Stimulated activated CD4-positive, alpha-beta T cell treated with anti-CD3 and anti-CD28 coated beads, Interleukin-15, amount 100 ng/mL, for 24 hours (primary cell): ENCODE measurements at places on chromosomes 16 and 17.

DNA sequence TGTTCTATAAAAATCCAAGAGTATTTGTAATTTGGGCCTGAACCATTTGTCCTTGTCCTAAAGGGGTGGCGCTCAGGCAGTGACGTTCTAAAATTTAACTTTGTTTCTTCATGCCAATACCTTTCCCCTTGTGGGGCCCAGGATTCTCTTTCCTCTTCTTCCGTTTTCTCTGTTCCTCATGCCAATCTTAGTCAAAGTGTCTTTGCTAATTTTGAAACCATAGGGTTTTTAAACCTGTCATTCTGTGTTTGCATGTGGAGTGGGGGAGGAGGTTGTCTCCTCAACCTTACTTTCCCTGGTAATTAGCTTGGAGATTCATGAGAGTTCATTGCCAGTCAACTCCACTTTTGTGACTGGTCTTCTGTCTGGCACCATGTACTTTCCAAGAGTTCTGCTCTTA is 337.1 kb downstream of the MAF start:
- no peak for DNase-seq

DNA sequence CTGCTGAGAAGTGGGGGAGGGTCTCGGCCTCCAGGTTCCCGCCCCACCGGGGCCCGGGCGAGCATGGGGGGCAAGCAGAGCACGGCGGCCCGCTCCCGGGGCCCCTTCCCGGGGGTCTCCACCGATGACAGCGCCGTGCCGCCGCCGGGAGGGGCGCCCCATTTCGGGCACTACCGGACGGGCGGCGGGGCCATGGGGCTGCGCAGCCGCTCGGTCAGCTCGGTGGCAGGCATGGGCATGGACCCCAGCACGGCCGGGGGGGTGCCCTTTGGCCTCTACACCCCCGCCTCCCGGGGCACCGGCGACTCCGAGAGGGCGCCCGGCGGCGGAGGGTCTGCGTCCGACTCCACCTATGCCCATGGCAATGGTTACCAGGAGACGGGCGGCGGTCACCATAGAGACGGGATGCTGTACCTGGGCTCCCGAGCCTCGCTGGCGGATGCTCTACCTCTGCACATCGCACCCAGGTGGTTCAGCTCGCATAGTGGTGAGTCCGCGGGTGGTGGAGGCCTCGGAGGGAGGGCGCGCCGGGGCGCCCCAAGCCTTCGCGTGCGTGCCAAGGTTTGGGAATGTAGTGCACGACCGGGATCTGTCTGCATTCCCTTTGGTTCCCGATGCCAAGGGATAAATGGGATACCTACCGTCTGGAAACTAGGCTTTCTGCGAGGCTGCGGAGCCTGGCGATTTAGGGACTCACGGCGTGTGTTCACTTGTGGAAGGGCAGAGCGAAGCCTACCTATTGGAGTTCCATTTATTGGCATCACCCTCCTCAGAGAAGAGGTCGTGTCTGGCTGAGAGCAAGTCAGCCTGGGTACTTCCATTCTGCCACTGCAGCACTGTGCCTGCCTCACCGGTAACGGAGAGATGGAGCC is 1.0 kb downstream of the ZNRF1 start:
- peak; percentile 76 for DNase-seq

DNA sequence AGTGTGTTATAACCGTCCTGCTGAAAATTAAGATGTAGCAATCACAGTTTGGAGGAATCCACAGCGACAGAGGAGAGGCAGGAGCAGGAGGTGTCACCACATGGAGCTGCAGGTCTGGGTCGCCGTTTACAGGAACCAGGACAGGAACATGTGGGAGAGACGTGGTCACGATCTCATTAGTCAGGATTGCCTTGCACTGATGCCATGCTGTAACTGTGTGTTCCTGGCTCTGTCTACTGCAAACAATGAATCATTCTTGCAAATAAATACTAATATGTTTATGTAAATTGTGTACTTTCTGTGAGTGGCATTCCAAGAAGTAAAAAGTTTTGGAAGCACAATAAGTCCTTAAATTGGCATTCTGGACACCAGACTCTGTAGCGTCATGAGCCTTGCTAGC is 271.8 kb downstream of the CPPED1 start:
- peak; percentile 9 for DNase-seq

DNA sequence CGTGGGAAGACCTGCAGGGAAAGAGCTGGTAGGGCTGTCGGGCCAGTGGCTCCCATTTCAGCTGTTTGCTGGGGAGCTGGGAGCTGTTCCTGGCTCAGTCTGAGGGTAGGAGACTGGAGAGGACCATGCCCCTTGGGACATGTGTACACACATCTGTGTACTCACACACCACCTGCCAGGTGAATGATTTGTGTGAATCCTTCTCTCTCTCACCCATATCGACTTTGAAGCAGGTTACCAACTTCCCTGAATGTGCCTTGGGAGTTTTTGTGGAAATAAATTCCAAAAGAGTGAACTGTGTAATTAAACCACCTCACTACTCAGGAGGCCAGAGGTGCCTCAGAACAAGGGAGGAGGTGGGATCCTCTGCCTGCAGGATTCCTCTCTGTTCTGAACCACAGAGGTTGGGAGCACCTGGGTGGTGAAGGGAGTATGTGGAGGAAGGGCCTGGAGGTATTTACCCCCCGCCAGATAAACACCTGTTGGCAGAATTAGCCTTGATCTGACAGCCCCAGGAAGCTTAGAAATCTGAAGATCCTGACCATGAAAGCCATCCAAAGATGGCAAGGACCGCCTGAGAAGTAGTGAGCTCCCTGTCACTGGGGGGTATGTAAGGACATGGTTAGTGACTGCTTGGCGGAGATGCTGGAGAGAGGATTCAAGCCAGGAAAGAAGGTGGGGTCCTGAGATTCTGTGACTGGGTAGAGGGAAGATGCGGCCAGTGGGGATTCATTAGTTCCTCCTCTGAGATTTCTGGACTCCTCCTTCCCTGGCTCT is 3.3 kb downstream of the ABCC3 start:
- no peak for DNase-seq

- peak; percentile 66 for DNase-seq
Measured at GRCh38 chr16:56938664-56939513, 6.9 kb downstream of the HERPUD1 start.

GRCh38 chr17:70366386-70366785 is 197.1 kb downstream of the KCNJ2 start:
- DNase-seq: no peak

- no peak for DNase-seq
Measured at GRCh38 chr16:83744441-83744981, 63.3 kb upstream of the HSBP1 start.

DNA sequence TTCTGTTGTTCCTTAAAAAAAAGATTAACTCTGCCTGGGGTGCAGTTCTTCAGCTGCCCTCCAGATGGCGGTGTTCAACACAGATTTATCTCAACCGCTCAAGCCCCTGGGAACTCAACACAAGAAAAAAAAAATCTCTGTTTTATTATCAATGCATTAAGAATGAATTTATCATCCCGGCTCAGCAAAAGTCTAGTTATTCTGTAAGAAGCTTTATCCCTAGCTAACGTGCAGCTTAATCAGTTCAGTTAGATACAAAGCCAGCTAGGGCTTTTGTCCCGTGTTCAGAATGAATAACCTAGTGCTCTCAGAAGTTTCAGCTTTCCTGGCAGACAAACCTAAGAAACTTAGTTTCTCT is 475.9 kb upstream of the CCL2 start:
- DNase-seq: peak; percentile 51

DNA sequence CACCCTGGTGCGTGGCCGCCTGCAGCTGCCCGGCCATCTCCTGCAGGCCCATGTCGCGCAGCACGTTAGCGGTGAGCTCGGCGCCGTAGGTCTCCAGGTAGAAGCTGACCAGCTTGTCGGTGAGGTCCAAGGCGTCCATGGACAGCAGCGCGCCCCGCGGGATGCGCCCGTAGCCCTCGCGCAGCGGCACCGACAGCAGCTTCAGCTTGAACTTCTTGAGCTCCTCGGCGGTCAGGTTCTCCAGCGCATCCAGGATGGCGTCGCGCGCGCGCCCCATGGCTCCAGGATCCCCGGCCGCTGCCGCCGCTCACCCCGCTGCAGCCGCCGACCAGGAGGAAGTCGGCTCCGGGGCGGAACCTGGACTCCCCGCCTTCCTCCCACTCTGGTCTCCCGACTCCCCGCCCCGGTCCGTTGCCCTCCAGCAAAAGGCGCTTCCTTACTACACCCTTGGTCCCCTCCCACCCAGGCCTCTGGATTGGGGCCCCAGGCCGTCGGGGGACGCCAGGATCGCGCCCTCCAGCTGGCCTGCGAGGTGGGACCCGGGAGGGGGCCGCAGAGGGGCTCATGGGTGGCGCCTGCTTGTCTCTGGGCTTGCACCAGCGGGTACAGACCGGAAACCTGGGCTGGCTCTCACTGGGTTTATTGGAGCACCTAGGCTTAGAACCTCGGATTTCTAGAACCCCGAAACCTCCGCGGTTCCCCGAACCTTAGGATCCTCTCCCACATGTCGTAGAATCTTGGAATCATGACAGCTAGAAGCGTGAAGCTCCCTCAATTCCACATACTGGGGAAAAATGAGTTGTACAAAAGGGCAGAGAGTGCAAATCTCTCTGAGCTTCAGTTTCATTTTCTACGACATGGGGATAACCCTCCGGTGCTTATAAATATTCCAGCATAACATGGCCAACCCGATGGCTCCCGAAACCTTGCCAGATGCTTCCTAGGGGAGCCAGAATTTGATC is at the start of gene PYCARD:
Gene PYCARD (minus strand): TSS at position 347 of the 962 bp plus-strand sequence. CDS start 70 bp downstream, at position 277.
- DNase-seq: peak; percentile 59

DNA sequence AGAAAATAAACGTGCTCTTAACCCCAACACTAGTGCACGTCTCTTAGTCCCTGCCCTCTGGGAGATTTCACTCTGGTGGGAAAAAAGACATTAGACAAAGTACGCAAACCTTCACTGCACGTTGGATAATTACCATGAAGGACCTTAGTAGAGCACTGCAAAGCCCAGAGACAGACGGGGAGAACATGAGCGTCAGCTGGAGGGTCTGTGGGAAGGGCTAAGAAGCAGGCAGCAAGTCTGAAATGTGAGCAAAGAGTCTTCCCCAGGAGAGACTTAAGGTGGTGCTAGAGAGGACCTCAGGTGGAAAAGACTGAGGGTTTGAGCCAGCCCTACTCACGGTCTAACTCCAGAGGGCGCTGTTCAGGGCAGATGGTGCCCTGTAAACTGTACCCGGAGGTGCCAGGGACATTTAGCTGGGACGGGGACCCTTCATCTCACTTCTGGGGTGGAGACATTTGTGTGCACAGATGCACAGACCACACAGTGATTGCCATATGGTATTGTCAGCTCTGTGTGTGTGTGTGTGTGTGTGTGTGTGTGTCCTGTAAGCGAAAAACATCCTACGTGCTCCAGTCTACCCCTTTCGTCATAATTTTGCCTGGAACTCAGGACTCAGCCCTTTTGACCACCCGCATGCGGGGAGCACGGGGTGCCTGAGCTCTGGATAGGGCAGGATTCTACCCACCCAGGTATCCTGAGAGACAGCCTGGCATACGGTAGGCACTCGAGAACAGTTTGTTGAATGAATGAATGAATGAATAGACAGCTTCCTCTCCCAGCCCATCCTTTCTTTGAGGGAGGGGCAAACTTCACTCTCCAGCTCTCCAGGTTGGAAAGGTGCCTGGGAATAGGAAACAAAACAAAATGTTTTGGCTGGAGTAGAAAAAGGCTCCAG is 10.1 kb upstream of the STAC2 start:
- peak; percentile 53 for DNase-seq

- DNase-seq: no peak
Measured at GRCh38 chr17:8249621-8250500, 772 bp downstream of the PFAS start.

DNA sequence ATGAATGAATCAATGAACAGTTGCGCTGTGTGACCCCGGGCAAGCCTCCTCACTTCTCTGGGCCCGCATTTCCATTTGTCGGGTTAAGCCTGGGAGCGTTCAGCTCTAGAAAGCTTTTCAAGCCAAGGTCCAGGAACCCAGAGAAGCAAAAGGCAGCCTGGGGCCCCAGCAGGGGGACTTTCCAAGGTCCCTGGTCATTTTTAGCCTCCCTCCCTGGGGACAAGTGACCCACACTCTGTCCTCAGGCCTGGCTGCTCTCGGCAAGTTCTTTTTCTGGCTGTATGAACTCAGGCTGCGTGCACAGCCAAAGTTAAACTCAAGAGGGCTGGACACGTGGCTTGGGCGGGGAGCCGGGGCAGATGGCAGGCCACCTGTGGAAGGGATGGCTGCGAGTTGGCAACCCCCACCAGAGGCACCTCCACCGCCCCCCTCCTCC is 41.4 kb upstream of the CIBAR2 start:
- DNase-seq: no peak

GRCh38 chr17:61786088-61786487 is 77.2 kb downstream of the BRIP1 start:
- no peak for DNase-seq

DNA sequence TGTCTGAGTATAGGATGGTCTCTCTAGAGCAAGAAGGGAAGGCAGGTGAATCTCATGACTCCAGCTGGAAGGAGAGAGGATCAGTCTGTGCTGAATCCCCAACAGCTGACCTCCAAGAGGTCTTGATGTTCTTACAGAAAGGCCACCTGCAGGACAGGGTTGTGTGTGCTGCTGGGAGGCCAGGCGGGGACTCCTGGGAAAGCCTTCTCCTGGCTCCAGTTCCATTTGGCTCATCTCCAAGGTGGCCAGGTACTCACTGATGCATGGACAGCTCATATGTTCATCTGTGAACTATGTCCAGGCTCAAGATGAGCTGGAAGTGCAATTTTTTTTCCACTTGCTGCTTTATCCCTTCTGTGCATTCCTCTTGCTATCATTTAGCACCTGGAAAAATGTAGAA is 730.2 kb upstream of the RBFOX1 start:
- DNase-seq: no peak

DNA sequence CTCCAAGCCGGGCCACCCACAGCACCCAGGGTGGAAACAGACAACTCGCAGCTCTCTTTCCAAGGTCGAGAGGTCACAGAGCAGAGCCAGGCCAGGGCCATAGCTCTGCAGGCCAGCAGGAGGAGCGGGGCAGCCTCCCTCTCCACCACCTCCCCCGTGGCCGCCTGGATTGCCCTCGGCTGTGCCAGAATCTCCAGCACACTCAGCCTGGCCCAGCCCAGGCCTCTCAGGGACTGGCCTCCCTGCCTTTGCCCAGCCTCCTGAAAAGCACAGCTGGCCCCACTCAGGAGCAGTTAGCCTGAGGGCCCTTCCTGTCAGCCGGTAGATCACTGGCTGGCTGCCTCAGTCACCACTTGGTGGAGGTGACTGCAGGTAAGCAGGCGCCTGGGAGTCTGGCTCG is 85.8 kb upstream of the SEC14L1 start:
- no peak for DNase-seq

- DNase-seq: no peak
Measured at GRCh38 chr17:82795615-82796014, 43.8 kb downstream of the TBCD start.

- DNase-seq: no peak
Measured at GRCh38 chr16:49832177-49832576, 23.7 kb downstream of the ZNF423 start.

DNA sequence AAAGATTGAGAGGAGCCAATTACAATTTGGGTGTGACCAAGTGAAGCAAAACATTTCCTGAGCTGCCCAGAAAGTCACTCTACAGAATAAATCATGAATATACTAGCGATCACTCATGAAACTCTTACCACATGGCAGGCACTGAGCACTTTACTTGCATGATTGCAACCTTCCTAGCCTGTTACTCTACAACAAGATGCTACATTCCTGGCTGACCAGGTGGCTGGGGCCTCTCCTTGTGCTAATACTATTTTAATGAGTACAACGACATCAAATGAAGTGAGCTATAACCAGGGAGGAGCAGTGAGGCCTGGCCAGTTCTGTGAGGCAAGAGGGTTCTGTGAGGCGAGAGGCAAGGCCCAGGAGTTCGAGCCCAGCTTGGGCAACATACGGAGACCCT is 75.2 kb downstream of the CPPED1 start:
- DNase-seq: no peak
